ENCODE measurements at places on chromosomes 7 and 10.

DNA sequence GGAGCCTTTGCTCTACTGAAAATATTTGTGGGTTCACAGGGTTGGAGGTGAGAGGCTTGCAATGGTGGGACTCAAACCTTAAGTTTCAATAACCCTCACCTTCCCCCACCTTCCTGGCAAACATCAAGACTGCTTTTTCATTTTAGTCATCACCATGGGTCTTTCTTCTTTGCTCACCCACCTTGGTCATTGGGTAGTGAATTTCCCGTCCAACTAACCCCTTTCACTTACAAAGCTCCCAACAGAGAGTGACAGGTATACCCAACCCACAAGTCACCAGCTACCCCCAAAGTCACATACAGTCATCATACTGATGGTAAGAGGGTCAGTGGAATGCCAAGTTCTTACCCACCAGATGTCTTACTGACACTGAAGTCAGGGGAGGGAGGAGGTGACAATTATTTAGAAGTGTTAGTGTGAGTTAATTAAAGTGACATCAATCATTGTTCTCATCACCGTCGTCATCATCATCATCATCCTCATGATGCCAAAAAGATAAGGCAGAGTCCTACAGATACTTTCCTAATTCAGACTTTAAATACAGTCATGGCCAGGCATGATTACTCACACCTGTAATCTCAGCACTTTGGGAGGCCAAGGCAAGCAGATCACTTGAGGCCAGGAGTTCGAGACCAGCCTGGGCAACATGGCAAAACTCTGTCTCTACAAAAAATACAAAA, 49.0 kb downstream of the PIK3AP1 start:
- DNase-seq: no peak

GRCh38 chr10:111837985-111838384, 345.6 kb downstream of the GPAM start:
- no peak for DNase-seq

- DNase-seq: no peak
Observed at GRCh38 chr10:27500886-27501285, 3.2 kb upstream of the RAB18 start.

DNA sequence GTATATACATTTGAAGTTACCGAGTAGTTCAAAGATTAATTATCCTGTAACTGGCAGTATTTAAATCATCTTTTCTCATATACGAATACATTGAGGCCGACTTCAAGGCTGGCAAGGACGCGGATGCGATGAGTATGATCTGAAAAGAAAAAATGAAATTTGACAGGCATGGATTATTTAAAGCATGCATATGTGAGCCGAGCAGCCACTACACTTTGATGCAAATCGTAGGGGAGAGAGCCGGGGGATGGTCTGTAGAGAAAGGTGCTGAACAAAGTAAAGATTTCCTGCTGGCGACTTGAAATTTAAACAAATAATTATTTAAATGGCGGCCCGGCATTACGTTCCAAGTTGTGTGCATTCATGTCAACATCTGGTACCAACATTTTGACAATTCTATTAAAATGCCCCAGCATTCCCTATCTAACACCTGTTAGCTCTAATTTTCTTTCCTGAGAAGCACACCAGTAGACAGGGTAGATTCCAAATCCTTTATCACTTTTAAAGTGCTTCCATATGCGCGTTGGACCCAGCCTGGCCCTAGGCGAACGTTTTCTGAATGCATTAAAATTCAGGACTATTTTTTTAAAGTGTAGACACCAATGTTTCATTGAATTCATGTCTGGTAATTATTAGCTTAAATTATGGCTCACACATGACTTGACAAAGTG, 188.7 kb downstream of the EMX2 start:
- no peak for DNase-seq

- no peak for DNase-seq
Observed at GRCh38 chr10:92690915-92691590, 1.3 kb downstream of the HHEX start.

- DNase-seq: no peak
Observed at GRCh38 chr10:86300931-86301830, 65.4 kb downstream of the GRID1 start.

DNA sequence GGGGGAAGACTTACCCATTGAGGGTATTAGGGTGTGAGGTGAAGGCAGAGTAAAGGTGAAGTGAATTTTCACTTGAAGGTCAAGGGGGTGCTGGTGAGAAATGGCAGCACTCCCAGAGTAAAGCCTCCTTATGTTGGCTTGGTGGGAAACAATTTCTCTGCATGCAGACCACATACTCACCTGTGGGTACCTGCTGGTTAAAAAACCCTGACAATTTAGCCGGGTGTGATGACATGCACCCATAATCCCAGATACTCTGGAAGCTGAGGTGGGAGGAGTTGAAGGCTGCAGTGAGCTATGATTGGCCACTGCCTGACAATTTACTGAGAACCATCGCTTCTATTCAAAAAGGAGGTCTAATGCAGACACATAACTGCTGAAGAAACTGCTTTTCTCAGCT, 5.5 kb downstream of the DNAJB9 start:
- DNase-seq: no peak

DNA sequence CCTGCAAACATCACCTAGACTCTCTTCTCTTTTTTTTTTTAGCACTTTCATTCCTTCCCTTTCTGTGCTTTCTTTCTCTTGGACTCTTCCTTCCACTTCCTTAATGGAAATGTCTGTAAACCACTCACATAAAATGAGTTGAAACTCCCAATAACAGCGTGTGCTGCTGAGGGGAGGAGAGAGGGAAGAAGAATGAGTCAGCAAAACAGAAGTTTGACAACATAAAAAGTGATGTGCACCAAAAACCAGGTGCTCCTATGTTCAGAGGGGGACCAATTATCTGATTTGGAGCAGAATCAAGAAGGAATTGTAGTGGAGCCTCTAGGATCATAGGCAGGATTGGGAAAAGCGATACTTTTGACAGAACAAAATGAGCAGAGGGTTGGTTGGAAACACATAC, 712.1 kb upstream of the IGFBP3 start:
- no peak for DNase-seq

GRCh38 chr7:92534572-92534971, 6.0 kb downstream of the RBM48 start:
- no peak for DNase-seq

DNA sequence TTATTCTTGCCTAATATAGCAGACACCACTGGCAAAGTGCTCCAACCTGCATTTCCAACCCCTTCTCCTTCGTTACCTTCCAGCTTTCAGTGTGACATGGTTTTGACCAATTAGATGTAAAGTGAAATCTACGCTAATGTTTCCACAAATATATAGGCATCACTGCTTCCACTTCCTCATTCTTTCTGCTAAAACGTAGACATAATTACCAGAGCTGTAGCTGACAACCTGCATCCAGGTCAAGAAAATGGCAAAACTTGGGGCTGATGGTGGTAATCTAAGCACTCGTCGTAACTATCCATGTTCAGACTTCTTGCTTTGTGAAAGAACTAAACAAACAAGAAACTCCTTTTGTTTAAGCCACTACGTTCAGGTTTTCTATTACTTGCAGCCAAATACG, 41.8 kb upstream of the COL1A2 start:
- DNase-seq: no peak

Data from AG10803 (cell line).